ENCODE measurements at places on chromosomes 2 and 18.
A peak's percentile ranks its signal among the peaks of the same experiment; 100 is the strongest.

GRCh38 chr2:205427112-205427511 is 255.2 kb upstream of the NRP2 start:
- no peak for DNase-seq

- no peak for DNase-seq
Observed at GRCh38 chr18:28781616-28782362, 604.9 kb upstream of the CDH2 start.

GRCh38 chr18:35479911-35480586 is 17.7 kb downstream of the INO80C start:
- DNase-seq = no peak

- no peak for DNase-seq
Observed at GRCh38 chr2:144671695-144672455, 152.0 kb upstream of the ZEB2 start.

- DNase-seq = no peak
Observed at GRCh38 chr2:38433607-38433975, 56.5 kb upstream of the ATL2 start.

DNA sequence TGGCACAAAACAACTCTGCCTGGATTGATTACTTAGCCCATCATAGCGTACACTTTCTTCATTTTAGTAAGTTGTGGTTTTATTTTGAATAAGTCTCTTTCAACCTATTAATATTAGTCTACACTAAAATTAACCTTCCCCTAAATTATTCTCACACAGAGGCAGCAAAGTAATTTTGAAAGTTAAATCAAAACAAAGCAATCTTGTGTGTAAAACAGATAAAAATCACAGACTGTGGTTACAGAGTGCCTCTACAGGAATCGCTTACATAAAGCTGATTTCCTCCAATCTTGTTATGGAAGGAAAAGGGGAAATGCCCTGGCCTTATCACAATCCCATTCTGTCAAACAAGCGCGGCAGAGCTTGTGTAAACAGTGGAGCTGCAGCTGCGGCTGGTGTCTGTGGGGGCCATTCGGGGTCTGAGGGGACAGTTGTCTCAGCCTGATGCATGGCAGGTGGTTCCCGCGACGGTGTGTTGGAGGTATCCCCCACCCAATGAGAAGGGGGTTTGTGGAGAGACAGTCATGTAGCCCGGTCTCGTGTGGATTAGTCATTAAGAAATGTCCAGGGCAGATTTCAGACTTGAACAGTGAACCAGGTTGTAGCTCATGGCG is 42.1 kb downstream of the BCL2L11 start:
- no peak for DNase-seq

DNA sequence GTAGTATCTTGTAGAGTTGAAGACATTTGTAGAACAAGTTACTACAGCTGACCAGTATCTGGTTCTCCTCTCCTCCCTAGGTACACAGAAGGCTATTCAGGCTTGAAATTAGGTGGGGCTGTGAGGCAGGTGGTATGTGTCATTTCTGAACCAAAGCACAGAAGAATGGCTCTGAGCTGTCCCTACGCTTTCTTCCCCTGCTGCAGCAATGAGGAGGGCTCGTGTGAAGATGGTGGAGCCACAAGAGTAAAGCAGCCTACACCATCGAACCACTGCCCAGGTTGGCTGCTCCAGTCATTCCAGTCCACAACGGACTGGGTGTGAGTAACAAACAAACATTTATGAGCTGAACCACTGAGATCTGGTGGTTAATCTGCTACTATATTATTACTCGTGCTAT is 148.9 kb downstream of the DTNB start:
- DNase-seq = no peak

- DNase-seq = no peak
Observed at GRCh38 chr2:102615620-102616436, 3.5 kb upstream of the SLC9A2 start.

GRCh38 chr2:171587567-171587966 is 65.3 kb downstream of the CYBRD1 start:
- no peak for DNase-seq

- no peak for DNase-seq
Observed at GRCh38 chr2:148936857-148937450, 61.9 kb downstream of the KIF5C start.

GRCh38 chr2:216683846-216684245 is 11.5 kb downstream of the IGFBP5 start:
- peak; percentile 18 for DNase-seq

DNA sequence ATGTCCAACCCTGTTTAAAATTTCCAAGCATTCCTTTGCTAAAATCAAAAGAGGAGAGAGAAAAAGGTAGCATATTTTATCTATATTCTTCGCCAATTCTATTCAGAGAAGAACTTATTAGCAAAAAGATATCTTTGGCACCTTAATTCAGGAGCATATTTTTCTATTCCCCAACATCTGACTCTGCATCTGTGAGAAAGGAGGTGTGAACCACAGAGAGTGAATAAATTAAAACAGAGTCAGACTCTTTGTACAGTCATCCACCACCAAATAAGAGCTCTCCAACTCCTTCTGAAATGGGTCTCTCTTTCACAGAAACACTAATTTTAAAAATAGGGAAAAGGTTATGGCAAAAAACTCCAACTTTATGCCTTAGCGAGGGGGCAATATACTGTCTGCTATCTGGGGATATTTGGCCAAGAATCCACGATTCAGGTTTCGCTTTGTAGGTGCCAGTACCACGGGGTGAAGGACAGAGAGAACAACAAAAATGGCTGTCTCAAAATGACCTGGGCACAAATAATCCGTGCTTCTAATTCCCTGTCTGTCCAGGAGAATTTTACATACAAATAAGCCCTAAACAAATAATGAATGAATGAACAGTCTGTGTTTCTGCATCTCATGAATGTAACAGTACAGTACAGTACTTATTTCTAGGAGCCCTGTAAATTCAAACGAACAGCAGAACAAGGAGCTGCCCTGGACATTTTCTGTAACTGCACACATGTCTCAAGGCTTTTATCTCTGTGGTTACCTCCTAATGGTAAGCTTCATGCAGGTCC is 43.4 kb downstream of the EPB41L3 start:
- DNase-seq = no peak

DNA sequence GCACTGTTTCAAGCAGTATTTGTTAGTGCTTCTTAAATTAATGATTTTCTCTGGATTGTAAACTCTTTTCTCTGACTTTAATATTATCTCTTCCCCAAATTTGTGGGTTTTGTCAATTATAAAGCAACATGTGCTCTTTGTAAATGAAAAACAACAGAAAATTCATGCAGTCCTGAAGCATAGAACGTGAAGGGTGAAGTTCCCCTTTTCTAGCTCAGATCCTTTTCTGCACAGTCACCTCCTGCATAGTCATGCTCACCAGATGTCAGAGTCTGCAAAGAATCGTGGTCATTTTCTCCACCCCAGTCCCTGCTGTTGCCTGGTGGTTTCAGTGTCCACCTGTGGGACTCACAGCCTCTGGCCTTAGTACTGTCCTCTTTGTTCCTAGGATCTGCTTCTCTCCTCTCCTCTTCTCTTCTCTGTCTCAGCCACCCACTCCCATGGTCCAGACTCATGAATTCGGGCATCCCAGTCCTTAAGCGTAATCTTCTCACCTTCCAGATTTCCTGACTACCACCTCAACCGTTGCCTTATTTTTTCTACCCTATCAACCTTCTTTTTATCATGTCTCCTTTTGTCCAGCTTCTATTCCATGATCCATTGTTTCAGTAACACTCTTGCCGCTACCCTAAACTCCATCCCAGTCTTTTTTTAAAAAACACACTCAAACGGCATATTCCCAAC is 229.1 kb downstream of the RTP5 start:
- no peak for DNase-seq

GRCh38 chr2:102258386-102259074 is 52.8 kb upstream of the IL1RL1 start:
- DNase-seq = no peak

DNA sequence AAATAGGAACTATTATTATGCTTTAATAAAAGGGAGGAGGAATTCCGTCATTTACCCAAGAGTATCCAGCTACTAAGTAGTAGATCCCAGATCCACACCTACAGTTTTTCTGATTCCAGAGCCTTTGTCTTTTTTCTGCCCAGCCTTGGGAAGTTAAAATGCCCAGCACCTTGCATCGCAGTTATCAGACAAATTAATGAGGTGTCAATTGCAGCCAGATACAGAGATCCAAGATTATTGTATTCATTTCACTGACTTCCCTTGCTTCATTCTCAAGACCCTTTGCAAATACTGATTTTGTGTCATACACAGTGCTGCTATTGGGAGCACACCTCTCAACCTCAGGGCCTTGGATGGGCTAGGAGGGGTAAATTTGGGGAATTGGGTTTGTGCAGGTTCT is 1.1 kb downstream of the IL18R1 start:
- no peak for DNase-seq

DNA sequence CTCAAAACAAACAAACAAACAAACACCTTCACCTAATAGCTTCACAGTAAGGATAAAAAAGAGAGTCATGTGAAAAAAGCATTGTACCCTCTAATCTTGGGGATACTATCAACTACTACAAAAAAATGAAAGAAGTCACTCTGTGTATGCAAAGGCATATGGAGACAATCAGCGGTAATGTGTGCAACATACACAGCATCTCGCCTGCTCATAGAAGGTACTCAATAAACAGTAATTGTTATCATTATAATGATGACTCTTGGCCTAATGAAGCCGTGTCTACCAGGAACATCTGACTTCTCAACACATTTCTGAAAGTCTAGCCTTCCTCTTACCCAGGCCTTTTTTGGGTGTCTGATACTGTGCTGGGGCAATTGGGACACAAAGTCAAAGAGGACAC is 55.3 kb downstream of the MYCN start:
- DNase-seq = no peak

- no peak for DNase-seq
Observed at GRCh38 chr2:151786483-151786882, 41.7 kb downstream of the ARL5A start.

DNA sequence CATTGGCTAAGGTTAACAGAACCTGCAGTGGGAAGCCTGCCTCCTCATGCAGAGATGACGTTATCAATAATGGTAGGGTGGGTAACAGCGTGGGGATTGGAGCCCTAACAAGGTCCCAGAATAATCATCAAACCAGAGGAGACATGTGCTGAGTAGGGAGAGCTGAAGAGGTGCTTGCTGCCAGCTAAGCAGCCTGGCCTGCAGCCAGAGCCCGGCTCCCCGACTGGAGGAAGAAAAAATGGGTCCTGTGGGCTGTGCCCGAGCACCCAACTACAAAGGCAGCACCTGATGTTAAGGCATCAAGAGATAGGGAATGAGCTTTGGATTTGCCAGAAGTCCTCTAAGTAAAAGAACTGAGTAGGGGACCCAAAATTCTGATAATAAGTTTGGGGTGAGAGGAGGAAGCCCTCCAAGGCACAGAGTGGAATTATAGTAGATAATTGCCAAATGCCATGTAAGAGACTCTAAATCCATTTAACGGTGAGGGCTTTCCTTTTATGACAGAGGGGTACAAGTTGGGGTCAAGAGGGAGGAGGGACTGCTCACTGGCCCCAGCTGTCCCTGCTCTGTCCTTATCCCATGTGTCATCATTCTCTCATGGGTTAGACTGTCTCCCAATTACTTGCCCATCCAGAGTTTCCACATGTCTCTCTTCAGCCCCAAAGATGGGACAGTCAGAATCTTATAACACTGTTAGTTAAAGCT is 156.1 kb downstream of the ANTXR1 start:
- no peak for DNase-seq

DNA sequence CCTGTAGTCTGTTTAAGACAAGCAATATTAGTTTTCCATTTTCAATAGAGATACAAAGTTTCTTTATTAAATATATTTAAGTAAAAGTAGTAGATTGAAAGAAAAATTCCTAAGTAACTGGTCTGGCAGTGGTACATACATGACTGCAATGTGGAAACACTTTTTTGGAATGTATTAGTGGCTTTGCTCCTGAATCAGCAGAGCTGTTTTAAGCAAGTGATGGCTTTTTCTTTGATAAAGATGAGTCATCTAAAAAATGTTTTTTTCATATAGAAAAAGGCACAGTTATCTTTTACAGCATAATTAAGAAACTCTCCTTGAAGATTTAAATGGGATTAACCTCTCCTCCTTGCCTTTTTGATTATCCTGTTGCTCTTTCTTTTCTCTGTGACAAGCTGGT is 34.9 kb downstream of the KDM3A start:
- no peak for DNase-seq

DNA sequence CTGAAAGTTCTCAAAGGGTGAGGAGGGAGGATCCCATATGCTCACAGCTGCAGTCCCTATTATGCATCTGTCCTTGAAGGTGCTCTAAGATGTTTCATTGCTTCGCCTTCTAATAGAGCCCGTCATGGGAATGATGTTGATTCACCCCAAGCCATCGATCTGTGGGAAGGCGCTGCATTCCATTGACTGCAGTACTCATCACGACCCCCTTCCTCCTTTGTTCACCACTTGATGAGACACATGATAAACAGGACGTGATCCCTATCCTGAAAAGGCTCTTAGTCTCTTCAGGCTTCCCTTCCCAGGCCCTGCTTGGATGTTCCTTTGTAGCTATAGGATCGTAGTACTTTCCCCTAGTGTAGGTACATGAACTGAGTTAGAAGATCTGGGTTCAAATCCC is 181.8 kb downstream of the AGPS start:
- no peak for DNase-seq

GRCh38 chr2:204260162-204260877 is 285.0 kb upstream of the PARD3B start:
- no peak for DNase-seq

- DNase-seq = no peak
Observed at GRCh38 chr2:3001615-3002560, 375.7 kb downstream of the EIPR1 start.

DNA sequence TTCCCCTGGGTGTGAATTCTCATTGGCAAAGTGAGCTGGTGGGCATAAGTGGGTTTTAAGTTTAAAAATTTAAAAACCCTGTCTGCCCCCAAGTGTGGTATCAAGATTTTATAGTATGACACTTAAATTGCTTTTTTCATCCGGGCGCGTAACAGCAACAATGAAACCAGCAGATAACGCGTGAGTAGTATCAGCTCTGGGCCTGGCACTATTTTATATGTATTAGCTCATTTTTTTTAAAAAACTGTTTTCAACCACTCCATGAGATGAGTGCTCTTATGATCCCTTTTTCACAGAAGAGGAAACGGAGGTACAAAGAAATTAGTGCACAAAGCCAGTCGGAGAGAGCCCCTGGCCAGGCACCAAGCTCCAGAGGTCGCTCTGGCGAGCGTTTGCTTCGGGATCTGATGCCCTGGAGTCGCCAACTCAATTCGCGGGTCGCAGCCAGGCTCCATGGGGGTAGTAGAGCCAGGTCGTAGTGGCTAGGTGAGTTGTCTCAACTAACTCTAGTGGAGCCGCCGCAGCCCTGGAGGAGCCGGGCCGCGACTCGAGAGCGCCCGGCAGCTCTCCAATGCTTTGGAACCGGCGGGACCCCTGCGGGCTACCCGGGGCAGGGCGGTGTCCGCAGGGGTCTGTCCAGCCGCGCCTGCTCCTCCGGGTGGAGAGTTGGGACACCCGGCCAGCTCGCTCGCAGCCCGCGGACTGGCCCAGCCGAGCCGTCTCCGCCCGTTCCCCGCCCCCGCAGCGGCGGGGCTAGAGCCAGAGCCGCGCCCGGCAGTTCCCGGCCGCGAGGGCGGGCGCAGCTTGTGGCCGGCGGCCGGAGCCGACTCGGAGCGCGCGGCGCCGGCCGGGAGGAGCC is at the start of gene IL1R1:
Gene IL1R1 (plus strand): TSS at position 777 of the 859 bp plus-strand sequence. CDS start 14,979 bp downstream, outside the sequence.
- DNase-seq = no peak

- DNase-seq = no peak
Observed at GRCh38 chr2:185919155-185919554, 180.6 kb downstream of the FSIP2 start.

- no peak for DNase-seq
Observed at GRCh38 chr2:46439582-46439981, 39.8 kb upstream of the TMEM247 start.

Data from esophagus squamous epithelium (tissue), 5 donors.